ENCODE measurements at places on chromosomes 2 and 18.

DNA sequence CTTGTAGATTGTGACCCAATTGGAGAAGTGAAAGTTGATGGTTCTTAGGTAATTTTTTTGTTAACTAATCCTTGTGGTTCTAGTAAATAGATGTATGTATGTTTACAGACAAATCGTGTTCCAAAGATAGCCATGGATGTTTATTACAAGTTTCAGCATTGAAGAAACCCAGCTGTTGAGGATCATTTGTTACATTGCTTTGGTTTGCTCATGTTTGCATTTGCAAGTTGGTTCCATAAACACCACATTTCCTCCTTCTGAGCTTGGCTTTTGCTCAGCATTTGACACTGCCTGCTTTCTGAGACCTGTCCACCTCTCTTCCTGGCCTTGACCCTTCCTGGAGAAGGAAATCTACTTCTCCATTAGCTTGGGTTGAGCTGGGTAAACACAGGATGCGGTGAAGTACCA lies 1.8 kb upstream of the CCDC68 start:
- DNase-seq, result no peak

GRCh38 chr2:241125626-241126025 lies 23.5 kb upstream of the MTERF4 start:
- DNase-seq, result no peak

DNA sequence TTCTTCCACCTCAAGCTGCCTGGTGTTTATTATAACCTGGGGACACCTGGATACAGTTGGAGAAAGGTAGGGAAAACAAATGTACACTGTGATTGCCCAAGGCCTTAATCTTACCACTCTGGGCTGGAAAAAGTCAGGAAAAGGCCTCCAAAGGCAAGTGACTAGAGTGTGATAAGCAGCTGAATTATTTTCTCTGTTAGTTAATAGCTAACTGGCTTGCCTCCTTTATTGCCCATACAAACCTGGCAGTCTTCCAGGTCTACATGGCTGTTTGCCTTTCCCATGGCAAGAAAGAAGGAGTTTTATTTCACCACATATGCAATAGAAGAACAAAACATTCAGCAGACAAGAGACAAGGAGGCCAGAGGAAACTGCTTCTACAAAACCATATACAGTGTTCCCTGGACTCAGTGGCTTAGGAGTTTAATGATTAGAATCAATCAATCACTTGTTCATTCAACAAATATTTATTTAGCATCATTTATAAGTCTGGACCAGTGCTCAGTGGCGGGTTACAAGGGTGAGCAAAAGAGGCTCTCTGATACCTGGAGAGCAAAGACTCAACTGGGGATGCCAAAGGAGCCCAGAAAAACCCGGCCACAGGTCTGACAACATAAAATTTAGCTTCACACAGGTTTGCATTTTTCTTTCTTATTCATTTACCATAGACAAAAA lies 27.5 kb upstream of the SUCLG1 start:
- DNase-seq, result no peak

DNA sequence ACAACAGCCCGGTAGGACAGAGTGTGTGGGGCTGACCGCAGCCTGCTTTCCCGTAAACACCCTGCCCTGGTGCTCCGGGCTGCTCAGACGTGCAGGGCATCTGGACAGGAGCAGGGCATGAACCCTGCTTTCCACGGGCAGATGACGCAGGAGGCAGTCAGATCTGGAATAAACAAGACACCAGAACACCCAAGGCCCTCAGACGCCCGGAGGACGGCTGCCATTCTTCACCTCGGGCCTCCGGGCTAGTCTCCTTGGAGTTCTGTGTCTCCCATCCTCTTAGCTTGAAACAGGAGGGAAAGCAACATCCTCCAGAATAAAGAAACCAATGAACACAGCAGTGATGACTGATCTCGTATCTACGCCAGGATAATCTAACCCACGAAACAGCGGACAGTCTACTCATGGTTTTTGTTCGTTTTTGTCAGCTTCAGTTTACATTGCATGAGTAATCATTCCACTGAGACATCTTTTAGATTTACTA lies 7.3 kb downstream of the PXDN start:
- DNase-seq, result no peak

DNA sequence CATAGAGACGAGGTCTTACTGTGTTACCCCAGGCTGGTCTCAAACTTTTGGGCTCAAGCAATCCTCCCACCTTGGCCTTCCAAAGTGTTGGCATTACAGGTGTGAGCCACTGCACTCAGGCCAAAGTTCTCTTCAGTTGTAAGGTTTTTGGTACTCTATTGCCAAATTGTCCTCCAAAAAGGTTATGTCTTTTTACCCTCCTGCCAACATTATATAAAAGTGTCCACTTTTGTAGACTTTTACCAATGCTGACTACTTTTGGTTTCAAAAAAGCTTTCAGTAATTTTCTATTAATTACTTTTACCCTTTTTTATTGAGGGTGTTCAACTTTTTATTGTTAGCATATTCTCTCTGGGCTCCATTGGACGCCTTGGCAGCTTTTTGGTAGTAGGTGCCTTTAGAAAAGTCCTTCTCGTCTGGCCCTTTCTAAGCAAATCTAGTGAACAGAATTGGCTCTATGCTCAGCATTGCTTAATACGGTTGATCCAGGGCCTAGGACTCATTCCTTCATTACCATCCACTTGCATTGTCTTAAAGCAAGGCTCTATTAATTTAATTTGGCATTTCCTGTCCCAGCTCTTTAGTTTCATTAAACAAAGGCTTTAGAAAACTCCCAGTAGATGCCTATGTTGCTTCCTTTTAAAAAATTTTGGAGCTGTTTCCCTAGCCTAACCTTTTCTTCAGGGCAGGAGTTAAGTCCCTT lies 16.7 kb upstream of the IL1A start:
- no peak for DNase-seq

GRCh38 chr2:234111523-234111922 lies 61.0 kb downstream of the SPP2 start:
- no peak for DNase-seq

- DNase-seq, result no peak
Measured at GRCh38 chr2:42969231-42970150, 177.1 kb upstream of the HAAO start.

DNA sequence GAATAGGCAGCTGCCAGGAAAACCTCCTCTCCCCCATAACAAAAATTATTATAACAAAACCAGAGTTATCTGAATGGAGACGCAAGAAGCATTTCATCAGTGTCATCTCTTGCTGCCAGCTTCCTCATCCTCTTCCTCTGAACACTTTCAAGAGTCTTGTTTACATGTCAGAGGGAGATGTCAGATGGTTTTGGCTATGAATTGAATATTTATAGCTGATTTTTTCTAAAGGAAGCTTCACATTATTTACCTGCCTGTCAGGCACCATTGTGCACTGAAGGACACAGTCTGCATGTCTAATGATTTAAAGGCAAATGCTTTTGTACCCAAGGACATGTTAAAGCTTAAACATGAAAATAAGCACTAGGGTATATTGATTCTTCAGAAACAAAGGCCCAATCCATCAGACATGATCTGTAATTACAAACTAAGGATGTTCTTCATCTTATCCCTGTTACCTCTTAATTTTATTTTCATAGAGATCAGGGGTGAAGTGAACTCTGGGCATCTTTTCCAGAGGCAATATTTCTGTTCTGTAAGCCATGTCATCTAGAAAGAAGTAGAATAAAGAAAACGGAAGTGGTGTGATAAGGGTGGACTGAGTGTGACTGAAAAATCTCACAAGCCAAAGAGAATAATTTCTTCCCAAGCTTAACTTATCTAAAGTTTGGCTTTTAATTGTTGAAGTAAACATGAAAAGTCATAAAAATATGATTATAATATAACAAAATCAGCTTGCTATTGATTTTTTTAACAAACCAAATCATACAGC lies 168.7 kb downstream of the ANKRD44 start:
- no peak for DNase-seq

DNA sequence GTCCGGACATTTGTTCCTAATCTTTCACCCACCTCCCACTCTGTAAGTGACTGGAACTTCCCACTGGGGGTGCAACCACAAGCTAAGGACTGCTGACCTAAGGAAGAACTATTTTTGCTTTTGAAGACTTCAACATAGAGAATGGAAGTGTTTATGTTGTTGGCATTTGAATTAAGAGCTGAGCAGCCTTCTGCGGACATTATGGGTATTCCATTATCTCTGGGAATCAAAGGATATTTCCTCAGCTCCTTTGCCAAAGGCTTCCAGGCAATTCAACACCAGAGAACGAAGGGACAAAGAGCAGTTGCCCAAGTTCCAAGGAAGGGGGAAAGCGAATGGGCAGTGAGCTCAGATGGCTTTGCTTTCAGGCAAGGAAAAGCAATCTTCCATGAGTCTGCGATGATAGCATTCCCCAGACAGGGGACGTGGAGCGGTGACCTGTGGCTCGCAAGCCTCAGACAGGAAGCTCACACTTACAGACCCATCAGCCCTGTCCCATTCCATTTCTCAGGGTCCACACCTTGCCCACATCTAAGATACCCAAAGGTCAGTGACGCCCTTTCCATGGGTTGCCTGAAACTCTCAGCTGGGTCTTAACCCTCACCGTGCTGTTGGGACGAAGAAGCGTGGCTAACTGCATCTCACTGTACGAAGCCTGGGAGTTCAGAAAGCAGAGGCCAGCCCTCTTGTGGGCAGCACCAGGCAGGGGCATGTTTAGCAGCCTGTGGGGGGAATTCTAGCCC lies 116.8 kb downstream of the COPS8 start:
- DNase-seq, result no peak

DNA sequence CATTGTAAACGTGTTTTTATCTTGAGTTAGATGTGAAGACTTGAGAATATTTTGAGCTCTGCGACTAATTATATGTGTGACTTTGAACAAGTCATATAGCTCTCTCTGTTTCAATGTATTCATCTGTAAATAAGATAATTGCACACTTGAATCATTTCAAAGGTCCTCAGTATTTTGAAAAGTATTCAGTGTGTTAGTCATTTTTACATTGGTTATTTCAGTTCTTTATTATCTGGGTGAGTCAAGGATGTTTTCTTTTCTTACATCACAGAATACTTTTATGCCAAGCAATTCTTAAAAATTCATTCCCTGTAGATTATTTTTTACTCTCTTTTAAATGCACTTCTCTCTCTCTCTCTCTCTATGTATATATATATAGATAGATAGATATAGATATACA lies 1098.0 kb upstream of the ZEB2 start:
- no peak for DNase-seq

- no peak for DNase-seq
Measured at GRCh38 chr2:12298352-12298751, 418.4 kb upstream of the TRIB2 start.

DNA sequence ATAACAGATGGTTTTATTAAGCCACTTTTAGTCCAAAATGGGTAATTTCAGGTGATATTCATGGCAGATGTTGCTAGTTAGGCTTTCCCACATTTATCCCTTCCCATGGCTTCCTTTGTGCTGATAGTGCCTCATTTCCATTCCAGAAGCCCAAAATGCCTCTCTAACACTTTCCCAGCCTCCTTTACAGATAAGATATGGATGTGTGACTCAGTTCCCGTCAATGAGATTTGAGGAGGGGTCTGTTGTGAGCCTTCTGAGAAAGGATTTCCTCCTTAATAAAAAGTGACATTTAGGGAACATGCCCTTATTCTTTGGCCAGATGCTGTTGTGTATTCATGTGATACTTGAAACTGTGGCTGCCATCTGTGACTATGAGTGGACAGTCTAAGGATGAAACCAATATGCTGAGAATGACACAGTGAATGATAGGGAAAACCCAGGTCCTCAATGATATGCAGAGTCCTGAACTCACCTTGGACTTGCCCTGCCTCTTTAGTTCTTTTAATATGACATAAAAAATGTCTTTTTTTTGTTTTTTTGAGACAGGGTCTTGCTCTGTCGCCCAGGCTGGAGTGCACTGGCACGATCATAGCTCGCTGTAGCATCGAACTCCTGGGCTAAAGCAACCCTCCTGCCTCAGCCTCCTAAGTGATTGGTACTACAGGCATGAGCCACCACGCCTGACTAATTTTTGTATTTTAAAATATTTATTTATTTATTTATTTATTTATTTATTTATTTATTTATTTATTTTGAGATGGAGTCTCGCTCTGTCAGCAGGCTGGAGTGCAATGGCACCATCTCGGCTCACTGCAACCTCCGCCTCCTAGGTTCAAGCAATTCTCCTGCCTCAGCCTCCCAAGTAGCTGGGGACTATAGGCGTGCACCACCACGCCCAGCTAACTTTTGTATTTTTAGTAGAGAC lies 5.8 kb upstream of the ACSL3 start:
- DNase-seq, result no peak

DNA sequence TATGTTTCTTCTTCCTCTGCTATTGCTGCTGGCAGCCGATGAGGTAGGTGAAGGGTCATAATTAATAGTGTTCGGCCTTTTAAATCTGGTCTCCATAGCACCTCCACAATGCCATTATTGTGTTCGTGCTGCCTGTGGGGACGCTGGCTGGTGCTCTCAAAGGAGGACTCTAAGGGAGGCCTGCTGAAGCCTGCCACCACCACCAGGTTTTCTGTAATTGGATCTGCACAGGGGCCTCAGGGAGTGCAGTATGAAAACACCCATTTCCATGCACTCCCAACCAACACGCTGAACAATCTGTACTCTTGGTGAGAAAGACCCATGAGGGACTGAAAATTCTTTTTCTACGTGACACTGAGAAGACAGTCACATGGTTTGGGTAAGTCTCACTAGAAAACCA lies 17.6 kb upstream of the CLIP4 start:
- peak; percentile 32 for DNase-seq

DNA sequence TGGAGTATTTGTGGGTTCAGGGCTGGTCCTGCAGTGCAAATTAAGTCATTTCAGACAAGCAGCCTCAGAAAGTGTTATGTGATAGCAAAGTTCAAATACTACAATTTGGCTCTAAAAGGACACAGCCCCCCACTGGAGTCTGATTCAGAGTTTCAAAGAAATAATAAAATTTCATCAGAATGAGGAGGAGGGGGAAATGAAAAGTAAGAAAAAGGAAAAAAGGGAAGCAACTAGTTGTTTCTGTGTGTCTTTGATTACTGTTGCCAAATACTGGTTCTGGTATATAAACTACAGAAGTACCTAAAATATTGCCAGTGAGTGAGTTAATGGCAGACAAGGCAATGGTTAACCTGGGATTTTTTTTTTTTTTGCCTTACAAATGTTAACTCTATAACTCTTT lies 773.9 kb downstream of the BCL11A start:
- no peak for DNase-seq

- no peak for DNase-seq
Measured at GRCh38 chr2:20549691-20550348, 101.1 kb downstream of the HS1BP3 start.

GRCh38 chr2:17877811-17878280 lies 621 bp upstream of the KCNS3 start:
- no peak for DNase-seq

Data from NCI-H1436 (cell line).